NCI-H1105 (cell line): ENCODE measurements at places on chromosomes 1 and 21.
A peak's percentile ranks its signal among the peaks of the same experiment; 100 is the strongest.

GRCh38 chr1:224640587-224640986 lies 24.5 kb downstream of the CNIH3 start:
- DNase-seq, result no peak

DNA sequence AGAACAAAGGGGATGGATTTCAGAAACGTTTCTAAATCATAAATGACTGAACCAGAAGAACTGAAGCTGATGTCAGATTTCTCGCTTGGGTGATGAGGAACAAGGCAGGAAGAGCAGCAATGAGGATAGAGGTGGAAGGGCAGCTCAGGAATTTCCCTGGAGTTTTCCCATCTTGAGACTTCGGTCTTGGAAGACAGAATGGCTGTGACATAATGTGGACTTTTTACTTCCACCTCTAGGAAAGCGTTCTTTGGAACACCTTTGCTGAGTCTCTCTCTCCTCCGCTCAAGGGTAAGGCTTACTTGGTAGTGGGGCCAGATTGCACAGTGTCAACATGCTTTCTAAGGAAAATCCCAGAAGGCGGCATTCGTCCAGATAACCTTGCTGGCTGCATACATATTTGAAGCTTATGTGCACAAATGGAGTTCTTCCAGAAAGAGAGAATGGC lies 36.6 kb downstream of the DEGS1 start:
- DNase-seq, result no peak

DNA sequence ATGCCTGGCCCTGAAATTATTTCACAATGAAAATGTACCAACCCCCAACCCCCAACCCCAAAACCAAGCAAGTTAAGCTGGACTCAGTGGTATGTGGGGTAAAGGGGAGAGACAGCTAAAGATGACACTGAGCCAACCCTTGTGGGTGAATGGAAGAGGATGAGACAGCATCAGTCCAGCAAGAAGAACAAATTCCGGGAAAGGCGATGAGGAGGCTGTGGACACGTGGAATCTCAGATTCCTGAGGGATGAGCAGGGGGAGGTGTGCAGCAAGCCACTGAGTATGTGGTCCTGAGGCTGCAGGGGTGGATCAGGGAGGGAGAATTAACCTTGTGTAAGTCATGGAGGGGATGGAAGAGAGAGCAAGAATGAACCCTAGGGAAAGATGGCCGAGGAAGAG lies 14.4 kb upstream of the ZNF362 start:
- DNase-seq, result no peak

- DNase-seq, result peak; percentile 48
Measured at GRCh38 chr1:168135116-168135920, 1.4 kb downstream of the GPR161 start.

- DNase-seq, result no peak
Measured at GRCh38 chr1:24191860-24192259, 4.8 kb upstream of the IFNLR1 start.

GRCh38 chr1:13901039-13901438 lies 201.1 kb downstream of the PRDM2 start:
- DNase-seq, result peak; percentile 76

- DNase-seq, result peak; percentile 28
Measured at GRCh38 chr1:170668209-170669106, 4.5 kb downstream of the PRRX1 start.

DNA sequence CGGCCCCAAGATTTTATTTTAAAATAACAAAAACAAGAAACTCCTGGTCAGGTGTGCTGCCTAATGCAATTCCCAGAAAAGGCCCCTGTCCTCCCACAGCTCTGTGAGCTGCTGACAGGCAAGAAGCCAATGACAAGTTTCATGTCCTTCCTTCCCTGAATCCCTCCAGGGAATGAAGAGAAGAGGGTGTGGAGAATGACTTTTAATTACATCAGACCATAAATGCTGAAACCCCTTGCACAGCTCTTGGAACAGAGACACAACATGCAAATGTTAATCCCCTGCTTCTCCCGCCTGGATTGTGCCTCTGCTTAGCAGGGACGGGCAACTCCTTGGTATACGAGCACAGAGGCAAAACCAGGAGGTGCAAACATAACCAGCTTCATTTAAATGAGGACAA lies 228.1 kb upstream of the CAMK1G start:
- no peak for DNase-seq

DNA sequence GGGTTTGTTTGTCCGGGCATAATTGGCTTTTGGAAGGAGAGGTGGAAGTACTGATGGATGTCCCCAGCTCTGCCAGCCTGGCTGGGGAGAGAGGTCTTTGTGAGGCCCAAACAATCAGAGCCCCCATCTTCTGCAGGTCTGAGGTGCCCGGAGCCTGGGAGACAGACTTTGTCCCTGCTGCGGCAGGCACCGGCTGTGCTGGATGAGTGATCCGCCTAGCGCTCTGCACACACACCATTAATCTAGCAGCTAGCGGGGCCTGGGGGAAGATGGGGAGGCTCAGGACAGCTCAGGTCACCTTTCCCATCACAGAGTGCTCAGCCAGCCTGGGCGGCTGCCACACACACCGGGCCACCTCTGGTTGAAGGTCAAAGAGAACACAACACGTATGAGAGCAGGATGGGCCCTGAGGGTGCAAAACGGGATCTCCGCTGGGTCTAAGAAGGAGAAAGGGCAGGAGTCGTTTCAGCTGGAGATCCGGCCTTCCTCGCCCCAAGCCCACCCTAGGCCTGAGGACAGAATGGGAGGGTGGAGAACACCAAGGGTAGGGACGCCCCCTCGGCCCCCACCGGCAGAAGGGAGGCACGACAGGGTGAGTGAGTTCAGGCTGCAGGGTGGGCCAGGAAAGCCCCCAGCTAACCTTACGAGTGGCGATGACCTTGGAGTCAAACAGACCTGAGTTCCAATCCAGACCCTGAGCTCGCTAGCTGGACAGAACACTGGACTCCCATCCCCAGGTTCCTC lies 341.8 kb downstream of the NPHP4 start:
- DNase-seq, result no peak

GRCh38 chr1:162538815-162539431 lies 22.6 kb upstream of the UAP1 start:
- no peak for DNase-seq

- no peak for DNase-seq
Measured at GRCh38 chr1:40948741-40949443, 30.6 kb upstream of the CTPS1 start.

DNA sequence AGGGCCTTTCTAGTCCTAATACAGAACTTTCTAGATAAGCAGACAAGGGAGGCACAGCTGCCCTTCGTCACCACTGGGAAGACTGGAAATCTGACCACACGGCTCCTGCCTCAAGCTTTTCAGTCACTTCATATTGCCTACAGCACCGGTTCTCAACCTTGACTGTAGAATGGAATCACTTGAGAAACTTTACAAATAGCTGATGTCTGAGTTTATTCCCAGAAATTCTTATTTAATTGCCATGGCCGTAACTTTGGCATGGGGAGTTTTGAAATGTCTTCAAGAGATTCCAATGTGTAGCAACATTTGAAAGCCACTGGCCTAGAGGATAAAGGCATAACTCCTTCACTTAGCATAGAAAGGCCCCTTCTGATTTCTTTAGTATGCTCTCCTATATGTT lies 42.4 kb upstream of the STMN1 start:
- DNase-seq, result no peak

DNA sequence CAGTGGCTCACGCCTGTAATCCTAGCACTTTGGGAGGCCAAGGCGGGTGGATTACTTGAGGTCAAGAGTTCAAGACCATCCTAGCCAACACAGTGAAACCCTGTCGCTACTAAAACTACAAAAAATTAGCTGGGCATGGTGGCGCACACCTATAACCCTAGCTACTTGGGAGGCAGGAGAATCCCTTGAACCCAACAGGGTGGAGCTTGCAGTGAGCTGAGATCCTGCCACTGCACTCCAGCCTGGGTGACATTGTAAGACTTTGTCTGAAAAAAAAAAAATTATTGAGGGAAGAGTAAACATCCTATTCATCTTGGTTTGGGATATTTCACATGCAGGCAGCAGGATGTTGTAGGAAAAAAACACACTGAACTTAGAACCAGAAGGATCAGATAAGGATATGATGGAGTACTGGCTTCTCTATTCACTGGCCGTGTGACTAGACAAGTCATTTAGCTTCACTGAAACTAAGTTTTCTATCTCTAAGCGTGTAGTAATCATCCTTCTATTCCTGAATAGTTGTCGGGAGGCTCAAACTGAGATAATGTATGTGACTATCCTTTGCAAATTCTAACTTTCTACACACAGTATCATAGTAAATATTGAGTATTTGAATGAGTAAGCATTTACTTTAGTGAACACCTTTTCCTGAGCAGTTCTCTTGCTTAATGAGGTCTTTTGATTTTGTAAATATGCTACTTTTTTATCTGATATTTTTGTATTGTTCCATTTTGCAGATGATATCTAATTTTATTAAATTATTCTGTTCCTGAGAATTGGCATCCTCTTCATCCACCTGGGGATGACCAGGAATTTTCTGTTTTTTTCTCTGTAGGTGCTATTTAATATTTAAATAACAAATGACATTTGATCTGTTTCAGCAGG lies 18.2 kb downstream of the CAP1 start:
- no peak for DNase-seq

DNA sequence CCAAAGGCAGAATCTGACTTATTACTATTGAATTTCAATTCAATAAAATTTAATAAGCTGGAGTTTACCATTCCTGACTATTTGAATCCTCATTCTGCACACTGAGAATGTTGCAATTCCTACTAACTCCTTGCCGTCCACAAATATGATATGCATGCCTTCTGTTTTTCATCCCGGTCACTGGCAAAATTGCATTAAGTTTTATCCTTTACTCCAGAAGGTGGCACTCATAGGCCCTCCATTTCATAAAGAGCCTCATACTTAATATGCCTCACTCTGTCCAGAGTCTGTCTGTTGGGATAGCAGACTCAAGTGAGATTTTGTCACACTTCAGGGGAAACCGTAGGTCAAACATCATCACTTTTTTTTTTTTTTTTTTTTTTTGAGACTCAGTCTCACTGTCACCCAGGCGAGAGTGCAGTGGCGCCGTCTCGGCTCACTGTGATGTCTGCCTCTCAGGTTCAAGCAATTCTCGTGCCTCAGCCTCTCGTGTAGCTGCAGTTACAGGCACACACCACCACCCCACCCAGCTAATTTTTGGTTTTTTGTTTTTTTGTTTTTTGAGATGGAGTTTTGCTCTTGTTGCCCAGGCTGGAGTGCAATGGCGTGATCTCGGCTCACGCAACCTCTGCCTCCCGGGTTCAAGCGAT lies 27.3 kb downstream of the F11R start:
- peak; percentile 46 for DNase-seq

- no peak for DNase-seq
Measured at GRCh38 chr1:64330839-64331238, 127.4 kb downstream of the UBE2U start.

GRCh38 chr1:67534627-67535065 lies 104.4 kb upstream of the SERBP1 start:
- no peak for DNase-seq

DNA sequence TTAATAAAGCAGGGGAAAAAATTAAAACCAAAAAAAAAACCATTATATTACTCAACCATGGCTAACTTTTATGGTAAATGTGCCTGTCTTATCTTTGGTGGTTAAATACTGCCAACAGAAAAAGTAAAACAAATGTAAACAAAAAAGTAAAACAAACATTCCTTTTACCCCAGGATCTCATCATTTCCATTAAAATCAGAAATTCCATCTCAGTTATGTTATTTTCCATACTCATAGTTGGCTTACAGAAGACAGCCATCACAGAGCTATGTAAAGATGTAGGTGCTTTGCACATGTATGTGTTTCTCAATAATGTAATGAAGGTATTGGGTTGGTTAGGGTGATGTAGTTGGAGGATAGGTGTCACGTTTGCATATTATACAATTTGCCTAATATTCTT lies 185.0 kb downstream of the KCNK2 start:
- no peak for DNase-seq

DNA sequence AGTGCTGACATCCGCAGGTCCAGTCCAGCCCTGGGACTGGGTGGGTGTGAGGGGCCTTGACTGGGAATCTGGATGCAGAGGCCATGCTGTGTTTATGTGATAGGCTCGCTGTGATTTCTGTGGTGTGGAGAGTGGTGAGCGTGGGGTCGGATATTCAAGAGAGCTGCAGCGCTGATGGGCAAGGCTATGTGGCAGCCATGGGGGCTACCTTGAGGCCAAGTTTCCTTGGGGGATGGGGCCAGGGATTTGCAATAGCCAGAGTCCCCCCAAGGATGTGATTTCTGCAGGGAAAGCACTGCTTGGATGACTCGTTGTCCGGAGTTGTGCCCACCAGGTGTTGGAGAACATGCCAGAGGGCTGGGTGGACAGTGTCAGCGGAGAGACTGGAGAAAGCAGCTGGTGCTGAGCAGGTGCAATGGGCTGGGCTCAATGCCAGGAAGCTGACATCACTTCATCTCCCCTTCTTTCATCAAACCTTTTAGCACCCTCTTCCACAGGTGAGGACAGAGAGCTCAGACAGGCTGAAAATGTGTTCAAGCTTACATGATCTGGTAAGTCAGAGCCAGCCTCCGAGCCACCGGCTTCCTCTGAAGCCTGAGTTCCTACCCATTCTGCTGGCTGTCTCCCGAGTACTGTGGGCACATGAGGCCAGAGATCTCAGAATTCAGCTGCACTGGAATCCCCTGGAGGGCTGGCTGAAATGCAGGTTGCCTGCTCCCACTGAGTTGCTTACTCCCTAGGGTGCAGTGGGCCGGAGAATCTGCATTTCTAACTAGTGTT lies 132.9 kb downstream of the RHOU start:
- DNase-seq, result peak; percentile 80

GRCh38 chr1:205424901-205425600 lies 3.2 kb upstream of the LEMD1 start:
- no peak for DNase-seq

DNA sequence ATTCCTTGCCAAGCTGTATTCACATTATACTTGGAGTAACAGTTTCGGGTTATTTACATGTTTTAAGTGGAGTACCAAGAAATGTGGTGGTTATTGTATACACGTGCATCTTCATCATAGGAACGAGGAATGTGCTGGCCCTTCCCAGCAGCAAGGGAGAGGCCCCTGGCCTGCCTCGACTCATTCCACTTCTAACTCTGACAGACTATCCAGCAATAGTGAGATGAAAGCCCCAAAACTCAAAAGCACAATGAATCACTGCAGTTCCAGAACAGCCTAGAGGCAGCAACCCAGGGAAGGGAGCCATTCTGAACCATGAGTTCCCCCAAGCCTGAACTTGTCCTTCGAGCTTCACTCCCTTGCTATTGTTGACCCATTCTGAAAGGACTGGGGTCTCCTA lies 23.1 kb downstream of the FAM89A start:
- no peak for DNase-seq
